ENCODE measurements at places on chromosomes 4 and X.

GRCh38 chr4:73248416-73248815 is 10.2 kb downstream of the ANKRD17 start:
- no peak for DNase-seq

- DNase-seq: no peak
Measured at GRCh38 chrX:47390780-47391179, 20.4 kb downstream of the ZNF157 start.

- no peak for DNase-seq
Measured at GRCh38 chr4:167144605-167145004, 89.7 kb downstream of the SPOCK3 start.

GRCh38 chr4:123740236-123740635 is 343.6 kb downstream of the SPRY1 start:
- no peak for DNase-seq

DNA sequence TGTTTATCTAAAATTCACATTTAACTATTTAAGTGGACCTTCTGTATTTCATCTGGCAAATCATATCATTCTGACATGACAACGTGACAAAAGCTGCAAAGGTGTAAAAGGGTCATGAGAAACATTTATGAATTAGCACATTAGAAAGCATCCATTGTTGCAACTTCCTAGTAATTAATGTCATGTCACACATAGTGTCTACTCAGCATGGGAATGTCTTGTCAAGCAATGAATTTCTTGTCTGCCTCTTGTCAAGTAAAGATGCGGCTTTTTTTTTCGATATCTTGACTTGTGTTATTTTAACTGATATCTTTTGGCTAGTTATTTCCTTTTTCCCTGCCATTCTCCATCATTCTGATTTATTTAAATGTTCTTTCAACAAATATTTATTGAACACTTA is 463.5 kb upstream of the CXorf51B start:
- DNase-seq: no peak
